ENCODE measurements at places on chromosomes 4 and X. TPM values are rescaled to one million over a fixed set of nuclear protein-coding genes. Genes with fewer than 3 reads are reported as not detected.

The UBE2A gene
- 38.9 TPM for polyA plus RNA-seq

The HS3ST1 gene
- polyA plus RNA-seq: 4.1 TPM

DNA sequence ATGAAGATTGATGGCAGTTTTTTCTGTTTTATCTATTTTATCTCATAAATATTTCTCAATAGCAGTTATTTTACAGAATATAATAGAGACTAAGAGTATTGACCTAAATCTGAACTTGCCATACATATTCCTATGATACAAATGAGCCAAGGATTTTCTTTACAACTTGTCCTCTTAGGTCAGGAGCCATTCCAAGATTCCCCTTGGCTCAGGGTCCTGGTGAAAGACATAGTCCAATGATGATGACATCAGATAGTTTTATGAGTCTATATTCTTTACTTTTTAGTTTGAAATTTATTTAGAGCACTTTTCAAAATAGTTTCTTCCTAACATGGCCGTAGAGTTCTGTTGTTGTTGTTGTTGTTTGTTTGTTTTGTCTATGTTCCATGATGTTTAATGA, 869.1 kb upstream of the GRID2 start:
- DNase-seq: no peak

- no peak for DNase-seq
Measured at GRCh38 chr4:180565856-180566431, 1677.3 kb upstream of the TENM3 start.

DNA sequence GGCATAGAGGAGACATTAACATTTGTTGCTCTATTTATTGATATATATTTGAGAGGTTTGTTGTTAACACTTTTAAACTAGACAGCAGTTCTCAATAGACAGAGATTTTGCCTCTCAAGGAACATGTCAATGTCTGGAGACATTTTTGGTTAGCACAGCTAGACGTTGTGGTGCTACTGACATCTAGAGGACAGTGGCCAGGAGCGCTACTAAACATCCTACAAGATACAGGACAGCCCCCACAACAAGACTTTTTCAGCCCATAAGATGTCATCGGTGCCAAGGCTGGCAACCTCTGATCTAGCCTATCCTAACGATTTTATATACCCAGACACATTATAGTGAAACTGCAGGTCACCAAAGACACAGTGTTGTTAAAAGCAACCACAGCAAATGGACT, 18.4 kb upstream of the CTSO start:
- no peak for DNase-seq

GRCh38 chrX:14776901-14777300, 96.0 kb downstream of the FANCB start:
- DNase-seq: no peak

DNA sequence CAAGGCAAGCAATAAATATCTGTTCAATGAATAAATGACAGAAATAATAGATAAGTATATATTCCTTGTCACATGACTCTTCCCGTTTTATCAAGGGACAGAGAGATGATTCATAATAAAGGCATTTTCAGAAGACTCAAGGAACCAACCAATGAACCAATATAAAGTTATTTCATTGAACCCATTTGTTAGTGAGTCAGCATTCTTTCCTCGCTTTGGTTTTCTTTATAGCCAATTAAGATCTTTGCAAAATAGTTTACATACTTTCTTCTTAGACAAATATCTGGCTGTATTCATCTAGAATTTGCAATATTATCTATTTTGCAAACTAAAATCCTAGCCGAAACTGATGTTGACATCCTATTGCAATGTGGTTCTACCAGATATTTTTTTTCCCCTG, 269.4 kb downstream of the IL15 start:
- no peak for DNase-seq
